ENCODE measurements at places on chromosomes 6 and 20. TPM values are rescaled to one million over a fixed set of nuclear protein-coding genes. Genes with fewer than 3 reads are reported as not detected.

GRCh38 chr20:62359043-62359490 is 8.0 kb downstream of the LAMA5 start:
- DNase-seq: peak; percentile 98

Gene PTCRA
- total RNA-seq: not detected

Gene CASS4
- 0.15 TPM for total RNA-seq

Gene NKAIN4
- not detected for total RNA-seq

DNA sequence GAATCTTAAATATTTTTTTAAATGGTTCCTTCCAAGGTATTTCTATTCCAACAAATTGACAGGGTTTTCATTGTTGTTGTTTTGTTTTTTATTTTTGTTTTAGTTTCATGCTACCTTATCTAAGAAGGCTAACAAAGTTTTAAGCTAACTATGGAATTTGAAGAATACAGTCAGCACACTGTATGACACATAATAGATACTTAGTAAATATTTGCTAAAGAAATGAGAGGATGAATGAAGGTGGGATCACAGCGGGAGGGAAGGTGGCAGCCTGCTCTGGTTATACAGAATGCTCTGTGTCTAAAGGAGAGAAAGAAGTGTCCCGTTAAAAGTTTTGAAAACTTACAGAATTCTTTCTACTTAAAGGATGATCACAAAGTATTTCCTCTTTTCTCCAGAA is 43.7 kb upstream of the DST start:
- no peak for DNase-seq

Gene BPIFB2
- not detected for total RNA-seq

Gene DAAM2
- total RNA-seq: not detected

All from PC-9 (cell line).